Activated CD4-positive, alpha-beta memory T cell treated with anti-CD3 and anti-CD28 coated beads, Interleukin-2, amount 10 ng/mL, durations not matched to agents 7 days and 5 days (primary cell): ENCODE measurements at places on chromosomes 12 and 14.
A peak's percentile ranks its signal among the peaks of the same experiment; 100 is the strongest.

GRCh38 chr14:81211844-81212243 is 8.9 kb downstream of the GTF2A1 start:
- DNase-seq = peak; percentile 32

DNA sequence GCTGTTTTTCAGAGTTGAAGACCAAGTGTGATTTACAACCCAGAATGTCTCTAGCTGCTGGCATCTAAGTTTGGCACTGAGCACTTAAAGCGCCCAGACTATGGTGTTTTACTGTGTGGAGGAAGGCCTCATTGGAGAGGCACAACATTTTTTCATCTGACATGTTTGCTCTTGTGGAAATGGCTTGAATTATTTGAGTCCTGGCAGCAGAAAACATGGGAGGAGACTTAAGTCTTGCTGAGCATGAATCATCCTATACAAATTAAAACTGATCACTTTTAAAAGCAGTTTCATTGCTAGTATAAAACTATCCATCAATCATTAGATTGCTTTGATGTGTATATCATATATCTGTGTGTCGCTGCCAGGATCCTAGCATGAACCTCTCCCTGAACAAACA is 85.9 kb upstream of the REP15 start:
- no peak for DNase-seq

DNA sequence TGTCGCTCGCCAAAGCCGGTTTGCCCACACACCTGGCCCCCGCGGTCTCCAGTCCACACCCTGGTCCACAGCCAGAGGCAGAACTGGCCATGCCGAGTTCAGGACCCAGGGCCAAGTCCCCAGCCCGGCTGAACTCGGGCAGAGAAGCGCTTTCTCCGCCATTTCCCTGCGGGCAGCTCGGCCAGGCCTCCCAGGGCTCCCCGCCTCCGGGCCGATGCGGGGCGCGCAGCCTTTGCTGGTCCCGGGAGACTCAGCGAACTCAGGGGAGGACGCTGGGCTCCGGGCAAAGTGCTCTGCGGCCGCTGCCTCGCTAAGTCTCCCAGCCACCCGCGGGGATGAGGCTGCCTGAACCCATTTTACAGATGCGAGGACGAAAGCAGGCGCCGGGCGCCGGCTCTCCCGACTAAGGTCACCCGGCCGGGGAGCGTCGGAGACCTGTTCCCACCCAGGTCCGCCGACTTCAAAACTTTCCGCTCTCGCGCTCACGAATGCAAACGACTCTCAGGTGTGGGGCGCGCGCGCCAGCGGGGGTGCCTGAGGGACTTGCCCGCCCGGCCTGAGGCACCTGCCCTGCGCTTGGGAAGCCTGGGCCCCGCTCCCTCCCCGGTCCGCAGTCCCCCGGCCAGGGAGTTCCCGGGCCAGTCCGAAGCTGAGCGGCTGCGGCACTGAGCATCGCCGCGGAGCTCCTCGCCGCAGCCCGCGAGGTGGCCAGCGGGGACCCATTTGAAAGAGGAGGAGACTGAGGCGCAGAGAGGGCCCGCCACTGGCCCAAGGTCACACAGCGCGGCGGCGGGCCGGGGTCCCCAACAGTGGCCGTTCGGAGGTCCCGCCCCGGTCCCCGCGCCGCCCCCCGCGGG is 627 bp downstream of the TESC start:
- DNase-seq = peak; percentile 41

- DNase-seq = no peak
Measured at GRCh38 chr12:29634057-29634456, 136.6 kb upstream of the OVCH1 start.

DNA sequence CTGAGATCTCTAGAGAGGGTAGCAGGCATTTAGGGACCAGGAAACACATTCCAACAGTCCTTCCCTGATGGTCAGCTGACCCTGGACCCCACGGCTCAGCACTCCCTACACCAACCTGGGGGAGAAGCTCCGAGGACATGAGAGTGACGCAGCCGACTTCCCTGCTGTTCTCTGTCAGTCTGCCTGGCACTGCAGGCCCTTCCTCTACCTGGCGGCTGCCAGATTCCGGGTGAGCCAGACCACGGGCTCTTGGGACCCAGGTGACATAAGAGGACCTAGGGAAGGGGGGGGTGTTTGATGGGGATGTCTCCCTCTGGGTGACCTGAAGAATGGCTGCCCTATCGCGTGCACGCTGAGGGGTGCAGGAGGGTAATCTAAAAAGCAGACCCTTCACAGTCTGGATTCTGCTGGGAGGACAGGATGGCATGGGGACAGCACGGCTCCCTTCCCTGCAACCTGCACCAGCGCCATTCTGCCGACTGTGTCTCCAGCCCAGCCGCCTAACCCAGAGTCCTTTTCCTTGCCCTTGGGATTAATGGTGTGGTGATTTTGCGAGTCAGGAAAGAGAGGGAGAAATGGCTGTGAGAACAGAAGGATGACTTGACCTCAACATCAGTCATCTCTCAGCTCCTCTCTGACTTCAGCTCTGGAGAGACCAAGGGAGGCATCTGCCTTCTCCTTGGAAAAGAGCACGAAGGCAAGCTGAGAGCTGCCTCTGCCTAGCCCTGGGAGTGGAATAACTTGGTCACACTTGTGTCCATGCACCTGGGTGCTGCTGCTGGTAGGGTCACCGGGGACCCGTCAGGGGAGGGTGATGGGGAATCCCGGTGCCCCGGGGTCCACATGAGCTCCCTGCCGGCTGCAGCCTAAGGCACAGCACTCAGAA is 158.5 kb downstream of the CALM1 start:
- DNase-seq = no peak

DNA sequence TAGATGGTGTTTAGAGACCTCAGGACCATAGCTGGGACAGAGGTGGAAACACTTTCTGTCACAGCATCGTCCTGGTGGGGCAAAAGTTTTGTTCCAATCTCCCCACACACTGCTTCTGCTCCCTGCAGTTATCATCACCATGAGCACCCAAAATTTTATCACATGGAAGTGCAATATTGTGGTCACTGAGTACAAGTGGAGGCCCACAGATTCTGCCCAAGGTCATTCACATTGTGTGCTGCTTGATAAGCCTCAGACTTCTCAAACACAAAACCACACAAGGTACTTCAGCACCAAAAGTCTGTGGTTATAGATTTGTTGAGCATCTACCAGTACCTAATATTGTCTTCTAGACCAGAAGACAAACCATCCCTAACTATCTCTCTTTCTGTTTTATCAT is 554 bp upstream of the KRT77 start:
- no peak for DNase-seq

DNA sequence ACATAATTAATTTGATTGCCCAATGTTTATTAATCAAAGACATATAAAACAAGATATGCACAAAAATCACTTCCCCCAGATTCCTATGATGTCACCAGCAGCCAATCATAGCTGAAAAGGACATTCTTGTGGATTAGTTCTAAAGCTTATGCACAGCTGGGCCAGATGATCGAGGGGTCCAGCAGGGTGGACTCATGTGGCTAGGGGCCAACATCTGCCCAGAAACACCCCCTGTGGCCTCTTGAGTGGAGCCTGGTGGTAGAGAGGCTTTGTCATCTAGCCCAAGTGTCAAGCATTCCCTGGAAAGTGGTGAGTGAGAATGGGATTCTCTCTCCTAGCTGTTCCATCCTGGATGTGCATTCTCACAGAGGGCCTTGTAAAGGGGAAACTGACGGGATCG is 590.0 kb downstream of the BCL11B start:
- DNase-seq = no peak

DNA sequence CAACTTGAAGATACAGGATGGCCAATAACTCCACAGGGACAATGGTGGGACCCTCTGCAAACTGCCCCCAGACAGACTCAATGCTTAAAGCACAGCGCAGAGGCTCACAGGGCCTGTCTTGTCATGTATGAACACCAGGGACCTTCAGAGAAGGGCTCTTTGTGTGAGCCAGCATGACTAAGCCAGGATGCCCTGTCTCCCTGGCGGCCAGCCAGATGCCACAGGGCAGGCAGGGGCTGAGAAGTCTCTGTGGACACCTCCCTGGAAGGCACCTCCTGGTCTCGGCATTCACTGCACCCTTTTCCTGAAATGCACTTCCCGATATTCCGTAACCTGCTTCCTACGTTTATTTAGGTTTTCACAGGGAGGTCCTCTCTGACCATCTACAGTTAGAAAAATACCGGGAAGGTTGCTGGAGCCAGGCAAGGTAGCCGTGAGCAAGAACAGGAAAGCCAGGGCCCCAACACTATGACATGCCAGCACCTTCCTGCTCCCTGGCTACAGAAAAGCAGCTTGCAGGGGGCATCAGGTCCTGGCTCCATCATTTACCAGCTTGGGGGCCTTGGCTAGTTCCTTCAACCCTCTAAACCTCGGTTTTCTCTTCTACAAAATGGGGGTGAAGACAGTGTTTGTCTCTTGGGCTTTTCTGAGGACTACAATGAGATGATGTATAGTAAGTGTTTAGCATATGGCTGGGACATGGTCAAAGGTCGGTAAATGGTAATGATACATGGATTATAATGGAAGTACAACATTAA is 65.0 kb downstream of the PITPNM2 start:
- no peak for DNase-seq

DNA sequence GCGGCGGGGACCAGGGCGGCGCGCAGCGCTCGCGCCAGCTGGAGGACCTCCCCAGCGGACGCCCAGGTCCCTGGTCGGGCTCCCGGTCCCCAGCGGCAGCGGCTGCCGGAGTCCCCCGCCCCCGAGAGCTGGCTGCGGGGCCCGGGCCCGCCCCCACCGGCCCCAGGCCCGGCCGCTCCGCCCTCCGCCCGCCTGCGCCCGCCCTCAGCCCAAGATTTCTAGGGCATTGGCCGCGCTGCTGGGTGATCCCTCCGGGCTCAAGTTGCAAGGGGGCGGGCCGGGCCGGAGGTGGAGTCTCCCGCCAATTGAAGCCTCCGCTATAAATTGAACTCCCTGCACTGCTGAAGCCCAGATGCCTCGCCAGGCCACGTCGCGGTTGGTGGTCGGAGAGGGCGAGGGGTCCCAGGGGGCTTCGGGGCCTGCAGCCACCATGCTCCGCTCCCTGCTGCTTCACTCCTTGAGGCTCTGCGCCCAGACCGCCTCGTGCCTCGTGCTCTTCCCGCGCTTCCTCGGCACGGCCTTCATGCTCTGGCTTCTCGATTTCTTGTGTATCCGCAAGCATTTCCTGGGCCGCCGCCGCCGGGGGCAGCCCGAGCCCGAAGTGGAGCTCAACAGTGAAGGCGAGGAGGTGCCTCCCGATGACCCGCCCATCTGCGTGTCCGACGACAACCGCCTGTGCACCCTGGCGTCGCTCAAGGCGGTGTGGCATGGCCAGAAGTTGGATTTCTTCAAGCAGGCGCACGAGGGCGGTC is at the start of gene DIO3:
DIO3 (plus strand) TSS at position 351 of the 752 bp plus-strand sequence.
- DNase-seq = no peak

- DNase-seq = no peak
Measured at GRCh38 chr12:119809023-119809422, 68.1 kb downstream of the CIT start.

DNA sequence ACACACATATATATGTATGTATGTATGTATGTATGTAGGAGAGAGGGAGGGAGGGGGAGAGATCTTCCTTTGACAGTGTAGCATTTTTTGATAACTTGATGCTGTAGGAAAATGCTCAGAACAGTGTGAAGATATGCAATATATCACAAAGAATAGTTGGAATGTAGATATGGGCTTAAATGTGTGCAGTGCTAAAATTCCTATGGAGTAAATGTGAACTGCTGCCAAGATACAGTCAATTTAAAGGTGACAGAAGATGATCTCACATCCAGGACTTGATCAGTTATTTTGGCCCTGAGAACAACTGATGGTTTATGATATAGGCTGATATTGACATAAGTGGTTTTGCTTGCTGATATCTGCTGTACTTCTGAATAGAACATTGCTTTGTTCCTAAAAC is 84.2 kb downstream of the DAAM1 start:
- no peak for DNase-seq

GRCh38 chr12:3458041-3458440 is 33.0 kb upstream of the PRMT8 start:
- no peak for DNase-seq

DNA sequence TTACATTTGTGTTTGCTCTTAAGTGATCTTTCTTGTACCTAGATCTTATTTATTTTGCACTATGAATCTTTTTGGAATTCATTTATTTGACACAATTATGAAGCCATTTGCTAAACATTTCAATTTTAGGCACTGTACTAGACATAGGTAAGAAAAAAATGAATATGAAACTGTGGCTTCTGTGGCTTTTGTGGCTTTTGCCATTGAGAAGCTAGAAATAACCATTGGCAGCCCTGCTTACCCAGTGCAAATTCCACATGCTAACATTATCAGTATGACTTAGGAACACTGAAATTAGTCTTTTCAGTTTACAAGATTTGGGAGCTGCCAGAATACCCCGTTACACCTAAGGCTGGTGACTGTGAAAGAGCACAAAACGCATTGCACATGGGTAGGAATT is 60.1 kb downstream of the FSCB start:
- no peak for DNase-seq

GRCh38 chr12:80707126-80707829 is at the start of gene MYF6:
TSS of gene MYF6 (plus strand) at chr12:80707634. CDS start at chr12:80707720, 86 bp downstream.
- no peak for DNase-seq

GRCh38 chr12:57237596-57237931 is 8.1 kb downstream of the SHMT2 start:
- no peak for DNase-seq

DNA sequence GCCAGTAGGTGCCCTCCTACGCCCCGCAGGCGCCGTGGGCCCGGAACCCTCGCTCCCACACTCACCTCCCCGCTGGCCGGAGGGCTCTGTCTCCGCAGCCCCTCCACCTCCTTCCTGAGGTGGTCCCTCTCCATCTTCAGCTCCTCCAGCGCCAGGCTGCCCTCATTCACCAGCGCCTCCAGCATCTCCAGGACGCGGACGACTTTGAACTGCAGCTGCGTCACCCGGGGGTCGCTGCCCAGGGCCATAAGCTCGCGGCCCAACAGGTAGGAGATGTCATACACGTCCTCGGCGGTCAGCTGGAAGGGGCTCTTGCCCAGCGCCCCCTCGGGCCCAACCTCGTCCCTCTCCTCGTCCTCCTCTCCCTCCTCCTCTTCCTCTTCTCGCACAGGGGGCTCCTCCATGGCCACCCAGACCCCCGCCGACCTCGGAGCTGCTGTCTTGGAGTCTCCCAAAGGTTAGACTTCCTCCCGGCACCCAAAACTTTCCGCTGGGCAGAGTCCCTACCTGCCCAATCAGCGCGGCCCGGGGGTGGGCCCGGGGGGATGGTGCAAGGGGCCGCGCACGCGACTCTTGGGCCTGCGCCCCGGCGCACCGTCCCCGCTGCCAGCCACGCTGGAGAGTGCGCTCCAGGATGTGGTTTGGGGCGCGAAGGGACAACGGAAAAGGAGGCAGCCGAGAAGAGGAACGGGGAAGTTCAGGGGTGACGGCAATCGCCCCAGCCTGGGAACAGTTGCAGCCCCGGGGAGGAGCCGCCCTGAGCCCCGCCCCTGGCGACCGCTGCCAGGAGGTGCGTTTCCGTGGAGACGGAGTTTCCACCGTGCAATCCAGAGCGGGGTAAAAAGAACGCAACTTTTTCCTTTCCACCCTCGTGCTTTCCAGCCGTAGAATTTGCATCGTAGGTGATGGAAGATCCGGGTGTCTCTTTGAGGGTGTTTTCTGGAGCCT is at the start of gene RILPL2:
RILPL2 (minus strand) TSS at position 668 of the 948 bp plus-strand sequence; CDS start at position 404, 264 bp downstream.
- peak; percentile 93 for DNase-seq

GRCh38 chr12:52434081-52434733 is at the start of gene KRT75:
TSS of gene KRT75 (minus strand) at chr12:52434371. CDS start at chr12:52434304, 67 bp downstream.
- no peak for DNase-seq

- no peak for DNase-seq
Measured at GRCh38 chr12:13486794-13487193, 290.3 kb downstream of the EMP1 start.
